ENCODE measurements at places on chromosomes 6 and 20.

DNA sequence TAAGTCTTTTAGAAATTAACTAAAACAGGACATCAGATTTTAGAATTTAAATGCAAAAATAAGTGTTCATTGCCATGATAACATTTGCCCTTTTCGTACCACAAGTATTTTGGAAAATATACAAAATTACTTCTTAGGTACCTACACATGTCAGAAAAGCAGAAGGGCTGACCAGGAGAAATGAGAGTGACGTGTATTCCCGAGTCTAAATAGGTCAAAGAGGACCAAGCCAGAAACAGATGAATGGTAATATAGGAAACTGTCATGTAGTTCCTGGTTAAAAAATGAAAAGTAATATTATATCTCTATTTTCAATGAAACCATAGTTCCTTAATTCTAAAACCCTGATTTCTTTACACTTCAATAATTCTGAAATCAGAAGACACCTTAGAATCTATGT, 126.2 kb downstream of the IPCEF1 start:
- no peak for DNase-seq

DNA sequence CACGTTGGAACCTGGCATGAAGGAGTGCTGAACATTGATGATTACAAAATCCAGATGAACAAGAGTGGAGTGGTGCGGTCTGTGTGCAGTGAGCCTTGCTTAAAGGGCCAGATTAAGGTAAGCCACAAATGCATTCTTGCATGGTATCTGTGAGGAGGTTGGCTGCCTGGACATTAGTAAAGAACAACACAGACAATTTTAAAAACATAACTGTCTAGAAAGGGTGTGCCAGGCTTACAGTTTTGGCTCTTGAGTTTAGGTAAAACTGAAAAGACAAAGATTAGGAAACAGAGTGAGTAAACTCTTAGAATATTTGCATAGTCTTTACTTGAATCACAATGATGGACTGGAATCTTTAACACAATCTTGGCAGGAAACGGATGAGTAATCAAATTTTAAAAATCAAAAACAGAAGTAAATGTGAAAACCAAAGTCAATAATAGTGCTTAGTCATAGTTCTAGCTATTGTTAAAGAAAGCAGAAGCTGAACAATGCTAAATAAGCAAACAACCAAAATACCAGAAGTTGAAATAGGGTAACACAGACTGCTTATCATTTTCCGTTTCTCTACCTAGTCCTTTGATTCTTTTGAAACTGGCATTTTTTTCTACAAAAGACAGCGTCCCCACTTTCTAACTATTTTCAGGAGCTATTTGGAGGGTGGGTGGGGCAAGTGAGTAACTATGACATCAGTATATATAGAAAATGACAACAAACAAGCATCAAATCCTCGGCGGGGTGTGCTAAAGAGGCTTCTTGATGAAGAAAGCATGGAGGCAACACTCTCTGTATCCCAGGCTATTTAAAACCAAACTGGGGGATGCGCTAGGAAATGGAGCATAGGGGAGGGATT, 185.8 kb upstream of the RAB32 start:
- no peak for DNase-seq

DNA sequence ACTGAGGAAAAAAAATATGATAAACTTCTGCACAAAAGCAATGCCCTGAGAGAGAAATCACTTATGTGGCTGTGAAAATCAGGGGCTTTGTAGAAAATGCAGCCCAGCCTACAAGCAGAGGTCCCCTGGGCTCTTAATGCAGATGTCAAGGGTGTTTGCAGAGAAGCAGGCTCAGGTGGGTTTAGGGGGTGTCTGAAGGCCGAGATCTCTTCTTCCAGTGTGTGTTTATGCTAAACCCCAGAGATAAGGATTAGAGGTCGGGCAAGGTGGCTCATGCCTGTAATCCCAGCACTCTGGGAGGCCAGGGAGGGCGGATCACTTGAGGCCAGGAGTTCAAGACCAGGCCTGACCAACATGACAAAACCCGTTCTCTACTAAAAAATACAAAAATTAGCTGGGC, 78.5 kb downstream of the TMEM242 start:
- DNase-seq, result no peak

- DNase-seq, result no peak
These were observed 58.0 kb upstream of the FRMD1 start for GRCh38 chr6:168137024-168137423.
